Activated CD8-positive, alpha-beta memory T cell treated with anti-CD3 and anti-CD28 coated beads for 1 hour (primary cell): ENCODE measurements at places on chromosomes 7 and 10.

GRCh38 chr7:142381727-142382390 is 124.0 kb upstream of the PRSS58 start:
- DNase-seq, result no peak

DNA sequence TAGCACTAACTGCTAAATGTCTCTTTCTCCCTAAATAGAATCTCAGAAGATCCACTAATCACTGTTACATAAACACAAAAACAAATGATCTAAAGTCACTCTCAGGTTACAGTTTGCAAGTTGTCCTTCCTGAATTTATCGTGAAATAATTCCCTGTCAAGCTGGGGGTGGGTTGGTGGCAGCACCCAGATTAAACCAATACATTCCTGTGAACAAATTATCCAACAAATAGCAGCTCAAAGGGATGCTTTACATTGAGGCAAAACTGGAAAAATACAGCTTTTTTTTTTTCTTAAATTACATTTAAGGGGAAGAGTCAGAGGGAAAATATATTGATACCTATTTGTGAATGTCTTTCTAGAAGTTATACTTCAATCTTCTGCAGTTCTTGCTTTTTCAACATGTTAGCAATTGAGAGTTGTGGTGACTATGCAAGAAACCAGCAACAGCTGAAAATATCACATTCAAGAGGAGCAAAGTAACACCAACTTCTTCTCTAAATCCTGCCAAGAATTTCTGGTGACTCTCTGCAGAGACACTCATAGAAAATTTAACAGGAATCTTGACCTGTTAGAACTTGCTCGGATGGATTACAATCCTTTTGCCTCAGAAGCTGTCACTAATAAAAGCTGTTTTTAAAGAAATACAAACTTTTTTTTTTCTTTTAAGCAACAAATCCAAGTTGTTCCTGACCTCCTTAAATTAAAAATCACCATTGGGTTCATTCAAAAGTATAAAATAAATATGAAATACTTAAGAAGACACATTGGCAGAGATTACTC is 18.9 kb downstream of the LMOD2 start:
- DNase-seq, result no peak

DNA sequence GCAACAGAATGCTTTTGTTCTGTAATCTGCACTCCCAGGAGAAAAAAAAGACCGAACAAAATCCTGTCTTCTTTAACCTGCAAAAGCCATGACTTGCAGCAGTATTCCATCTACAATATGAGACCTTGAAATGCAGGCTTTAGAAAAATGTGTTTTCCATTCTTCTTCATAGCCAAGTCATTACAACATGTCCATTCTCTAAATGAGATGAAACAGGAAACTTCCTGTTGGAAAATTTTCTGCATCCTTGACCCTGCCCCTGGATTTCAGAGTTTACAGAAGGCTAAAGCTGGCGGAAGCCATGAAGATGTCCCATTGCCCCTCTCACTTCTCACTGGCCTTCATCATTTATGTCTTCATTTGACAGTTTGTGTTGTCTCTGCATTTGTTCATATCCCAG is 546.4 kb downstream of the TNS3 start:
- DNase-seq, result no peak

GRCh38 chr7:95796617-95797016 is 24.3 kb downstream of the DYNC1I1 start:
- DNase-seq, result no peak

DNA sequence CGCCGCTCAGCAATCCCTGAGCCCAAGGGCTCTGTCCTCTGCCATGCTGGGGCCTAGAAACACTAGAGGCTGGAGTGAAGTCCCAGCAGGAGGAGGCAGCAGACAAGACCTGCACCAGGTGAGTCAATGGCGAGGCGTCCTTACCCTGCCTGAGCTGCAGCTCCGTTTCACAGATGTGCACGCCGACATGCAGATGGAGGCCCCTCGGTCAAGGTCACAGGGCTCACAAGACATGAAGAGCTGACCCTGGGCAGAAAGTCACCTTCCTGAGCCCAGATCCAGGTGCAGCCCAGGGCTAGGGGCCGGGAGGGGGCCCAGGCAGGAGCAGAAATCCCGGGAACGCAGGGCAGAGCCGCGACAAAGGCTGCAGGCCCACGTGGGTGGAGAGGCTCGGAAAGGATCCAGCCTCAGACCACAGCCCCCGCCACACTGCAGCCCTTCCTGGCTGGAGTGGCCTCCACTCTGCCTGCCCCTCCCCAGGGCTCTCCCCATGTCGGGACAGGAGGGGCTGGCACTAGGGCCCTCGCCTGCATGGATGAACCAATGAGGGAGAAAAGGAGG is 23.8 kb downstream of the PDGFA start:
- DNase-seq, result no peak

- no peak for DNase-seq
Measured at GRCh38 chr7:146635205-146636032, 518.8 kb downstream of the CNTNAP2 start.

- no peak for DNase-seq
Measured at GRCh38 chr7:103944230-103944900, 45.1 kb downstream of the RELN start.

DNA sequence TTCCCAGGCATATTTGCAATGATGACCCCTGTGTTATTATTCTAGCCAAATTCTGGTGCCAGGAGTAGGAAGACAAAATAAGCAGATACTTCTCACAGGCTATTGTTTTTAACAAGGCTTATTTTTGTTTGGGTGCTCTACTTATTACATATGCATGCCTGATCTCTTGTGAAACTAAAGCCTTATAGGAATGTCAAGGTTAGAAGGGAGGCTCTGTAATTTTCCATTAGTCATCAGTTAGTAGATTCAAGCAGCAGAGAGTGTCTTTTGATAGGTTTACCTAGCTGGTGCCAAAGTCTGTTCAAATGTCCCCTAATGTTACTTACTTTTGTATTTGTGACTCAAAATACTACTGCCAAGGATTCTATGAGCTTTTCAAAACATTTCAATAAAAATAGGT is 11.7 kb upstream of the TMEM106B start:
- no peak for DNase-seq

GRCh38 chr10:25125201-25125611 is 49.6 kb upstream of the GPR158 start:
- DNase-seq, result no peak

- no peak for DNase-seq
Measured at GRCh38 chr10:48990226-48990625, 50.6 kb upstream of the LRRC18 start.

DNA sequence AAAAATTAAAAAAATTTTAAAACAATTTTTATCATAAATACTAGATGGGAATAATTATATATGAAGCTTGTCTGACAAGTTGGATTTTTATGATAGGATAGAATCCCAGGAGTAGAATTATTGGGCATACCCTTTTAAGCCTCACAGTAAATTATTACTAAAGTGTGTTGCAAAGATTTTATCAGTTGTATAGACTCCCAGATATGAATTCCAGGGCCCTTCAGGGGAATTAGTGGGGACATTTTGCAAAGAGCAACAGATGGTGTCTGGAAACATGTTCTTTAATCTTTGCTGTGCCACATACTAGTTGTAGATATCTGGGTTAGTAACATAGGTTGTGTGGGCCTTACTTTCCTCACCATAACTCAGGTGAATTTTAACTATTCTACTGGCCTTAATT is 28.7 kb downstream of the ZEB1 start:
- DNase-seq, result no peak

DNA sequence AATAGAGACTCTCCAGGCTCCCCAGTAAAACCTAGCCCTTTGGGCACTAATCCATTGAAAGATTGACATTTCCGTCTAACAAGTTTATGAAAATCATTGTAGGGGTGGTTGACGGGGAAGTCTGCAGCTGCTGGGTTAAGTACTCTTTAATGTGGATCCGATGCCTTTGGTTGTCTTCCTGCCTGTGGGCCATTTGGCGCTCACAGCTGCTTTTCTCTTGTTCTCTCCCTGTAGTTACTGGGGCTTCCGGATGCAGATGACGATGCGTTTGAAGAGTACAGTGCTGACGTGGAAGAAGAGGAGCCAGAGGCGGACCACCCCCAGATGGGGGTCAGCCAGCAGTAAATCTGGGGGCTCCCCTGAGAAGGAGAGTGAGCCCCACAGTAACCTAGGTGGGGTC is 22.4 kb downstream of the MTURN start:
- DNase-seq, result no peak

- no peak for DNase-seq
Measured at GRCh38 chr10:13437026-13437555, 89.0 kb upstream of the SEPHS1 start.

DNA sequence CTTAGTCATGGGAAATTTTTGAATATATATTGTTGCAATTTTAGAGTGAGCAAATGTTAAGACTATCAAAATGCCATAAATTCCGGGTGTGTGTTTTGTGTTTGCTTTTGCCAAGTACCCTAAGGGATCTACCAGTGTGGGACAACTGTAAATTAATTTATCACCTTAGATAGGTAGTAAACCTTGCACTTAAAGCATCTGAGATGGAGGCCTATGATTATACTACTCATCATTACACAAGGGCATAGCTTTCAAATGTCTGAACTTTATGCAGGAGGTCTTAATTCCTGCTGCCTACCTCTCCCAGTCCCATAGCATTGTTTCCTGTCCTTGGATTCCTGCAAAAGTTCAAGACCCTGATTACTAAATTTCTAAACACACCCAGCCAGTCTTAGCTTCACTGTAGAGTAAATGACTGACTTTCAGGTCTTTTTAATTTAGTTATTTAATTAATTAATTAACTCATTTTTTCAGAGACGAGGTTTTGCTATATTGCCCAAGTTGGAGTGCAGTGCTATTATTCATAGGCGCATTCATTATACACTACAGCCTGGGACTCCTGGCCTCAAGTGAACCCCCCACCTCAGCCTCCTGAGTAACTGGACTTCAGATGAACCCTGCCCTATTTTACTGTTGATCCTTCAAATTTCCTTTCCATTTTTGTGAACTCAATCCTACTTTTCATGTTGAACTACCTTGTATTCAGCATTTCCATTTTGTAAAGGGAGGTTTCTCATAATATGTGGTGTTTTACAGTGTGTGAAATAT is 47.0 kb downstream of the THSD7A start:
- no peak for DNase-seq

DNA sequence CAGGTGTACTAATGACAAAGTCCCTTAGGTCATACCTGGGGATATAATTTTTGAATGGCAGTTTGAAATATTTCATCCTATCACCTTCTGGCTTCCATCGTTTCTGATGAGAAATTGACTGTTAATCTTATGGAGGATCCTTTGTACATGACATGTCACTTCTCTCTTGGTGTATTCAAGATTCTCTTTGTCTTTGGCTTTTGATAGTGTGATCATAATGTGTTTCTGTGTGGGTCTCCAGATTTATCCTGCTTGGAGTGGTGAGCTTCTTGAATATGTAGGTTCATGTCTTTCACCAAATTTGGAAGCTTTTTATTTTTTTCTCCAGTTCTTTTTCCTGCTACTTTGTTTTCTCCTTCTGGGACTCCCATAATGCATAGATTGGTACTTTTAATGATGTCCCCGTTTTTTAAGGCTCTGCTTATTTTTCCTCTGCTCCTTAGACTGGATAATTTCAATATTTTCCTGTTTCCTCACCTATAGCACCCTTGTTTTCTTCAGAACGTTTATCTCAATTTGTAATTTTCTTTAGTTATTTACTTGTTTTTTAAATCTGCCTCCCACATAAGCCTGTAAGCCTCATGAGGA is 4.4 kb downstream of the RBM33 start:
- DNase-seq, result no peak

DNA sequence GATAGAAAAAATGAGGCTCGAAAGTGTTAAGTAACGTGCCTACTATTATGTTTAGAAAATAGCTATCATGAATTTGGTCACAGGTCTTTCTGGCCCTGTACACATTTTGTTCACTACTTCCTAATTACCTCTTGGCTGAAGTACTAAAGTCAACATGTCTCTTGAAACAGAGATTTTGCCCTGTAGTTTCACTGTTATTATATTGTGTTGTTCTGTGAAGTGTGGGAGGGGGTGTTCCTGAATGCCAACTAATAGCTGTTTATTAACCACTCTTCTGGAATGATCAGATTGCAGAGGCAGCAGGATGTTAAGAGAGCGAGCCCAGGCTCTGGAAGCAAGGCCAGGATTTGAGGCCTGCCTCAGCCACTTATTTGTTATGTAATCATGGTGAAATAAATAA is 72.1 kb downstream of the RNF133 start:
- no peak for DNase-seq

DNA sequence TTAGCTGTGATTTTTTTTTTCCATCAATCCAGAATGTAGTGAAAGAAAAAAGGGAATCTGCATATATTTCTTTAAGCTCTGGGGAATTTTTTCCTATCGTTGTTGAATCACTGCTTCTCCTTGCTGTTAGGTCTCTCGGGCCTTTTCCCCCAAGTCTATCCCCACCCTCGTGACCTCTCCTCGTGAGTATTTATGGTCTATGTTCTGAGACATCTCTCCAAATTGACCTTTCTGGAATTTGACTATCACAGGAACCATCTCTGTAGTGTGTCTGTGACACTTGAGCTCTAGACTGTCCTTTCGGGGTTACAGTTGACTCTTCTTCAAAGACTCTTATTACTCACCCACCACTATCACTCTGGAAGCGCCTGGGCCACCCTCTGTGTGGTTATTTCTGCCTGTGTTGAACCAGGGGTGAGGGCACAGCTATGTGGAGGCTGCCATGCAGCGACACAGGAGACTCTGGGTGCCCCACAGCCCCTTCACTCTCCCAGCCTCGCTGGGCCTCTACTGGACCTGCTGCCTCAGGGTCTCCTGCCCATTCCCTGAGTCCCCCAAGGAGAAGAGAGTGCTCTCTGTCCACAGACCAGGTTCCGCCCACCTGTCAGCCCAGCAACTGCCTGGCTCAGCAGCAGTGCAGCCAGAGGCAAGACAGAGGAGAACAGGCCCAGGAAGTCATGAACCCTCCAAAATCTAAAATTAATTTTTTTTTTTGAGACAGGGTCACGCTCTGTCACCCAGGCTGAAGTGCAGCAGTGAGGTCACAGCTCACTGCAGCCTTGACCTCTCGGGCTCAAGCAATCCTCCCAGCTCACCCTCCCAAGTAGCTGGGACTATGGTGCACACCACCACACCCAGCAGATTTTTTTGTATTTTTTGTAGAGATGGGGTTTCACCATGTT is 45.7 kb upstream of the PTPRN2 start:
- no peak for DNase-seq
